ENCODE measurements at places on chromosomes 16 and 17.
A peak's percentile ranks its signal among the peaks of the same experiment; 100 is the strongest.

GRCh38 chr17:10757067-10757466 is 27.2 kb upstream of the TMEM220 start:
- DNase-seq, result no peak

- no peak for DNase-seq
Measured at GRCh38 chr16:76565542-76565941, 288.3 kb downstream of the CNTNAP4 start.

DNA sequence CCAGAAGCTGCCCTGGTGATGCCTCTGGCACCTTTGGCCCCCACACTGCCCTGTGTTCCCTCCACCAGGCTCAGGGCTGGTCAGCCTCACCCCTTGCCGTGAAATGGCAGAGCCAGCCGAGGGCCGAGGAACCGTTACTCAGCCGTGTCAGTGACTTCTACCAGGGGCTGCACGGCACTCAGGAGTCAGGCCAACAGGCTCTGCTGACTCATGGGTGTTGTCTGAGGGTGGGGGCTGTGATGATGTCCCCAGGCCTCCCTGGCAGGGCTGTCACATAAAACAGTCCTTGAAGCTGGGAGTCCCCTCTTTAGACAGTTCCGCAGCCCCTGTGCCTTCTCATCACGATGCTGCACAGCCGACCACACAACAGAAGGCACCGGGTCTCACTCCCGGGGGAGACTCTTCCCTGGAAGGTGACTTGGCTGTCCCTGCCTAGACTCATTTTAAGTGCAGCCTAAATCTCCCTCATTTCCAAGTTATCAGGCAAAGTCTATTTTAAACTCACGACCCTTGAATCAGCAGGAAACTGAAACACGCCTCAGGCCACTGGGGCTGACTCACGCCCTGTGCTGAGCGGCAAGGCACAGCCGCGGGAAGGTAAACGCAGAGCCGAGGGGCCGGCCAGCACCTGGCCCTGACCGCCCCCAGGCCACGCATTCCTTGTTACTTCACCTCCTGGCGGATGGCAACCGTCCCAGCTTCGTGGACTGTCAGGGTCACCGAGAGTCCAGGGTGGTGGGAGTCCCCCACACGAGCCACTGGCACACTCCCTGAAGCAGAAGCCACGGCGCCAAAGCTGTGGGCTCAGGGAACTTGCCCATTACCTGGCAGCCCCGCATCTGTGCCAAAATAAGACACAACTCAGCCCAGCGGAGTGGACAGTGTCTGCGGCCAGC is 102.6 kb downstream of the ZNF778 start:
- peak; percentile 59 for DNase-seq

DNA sequence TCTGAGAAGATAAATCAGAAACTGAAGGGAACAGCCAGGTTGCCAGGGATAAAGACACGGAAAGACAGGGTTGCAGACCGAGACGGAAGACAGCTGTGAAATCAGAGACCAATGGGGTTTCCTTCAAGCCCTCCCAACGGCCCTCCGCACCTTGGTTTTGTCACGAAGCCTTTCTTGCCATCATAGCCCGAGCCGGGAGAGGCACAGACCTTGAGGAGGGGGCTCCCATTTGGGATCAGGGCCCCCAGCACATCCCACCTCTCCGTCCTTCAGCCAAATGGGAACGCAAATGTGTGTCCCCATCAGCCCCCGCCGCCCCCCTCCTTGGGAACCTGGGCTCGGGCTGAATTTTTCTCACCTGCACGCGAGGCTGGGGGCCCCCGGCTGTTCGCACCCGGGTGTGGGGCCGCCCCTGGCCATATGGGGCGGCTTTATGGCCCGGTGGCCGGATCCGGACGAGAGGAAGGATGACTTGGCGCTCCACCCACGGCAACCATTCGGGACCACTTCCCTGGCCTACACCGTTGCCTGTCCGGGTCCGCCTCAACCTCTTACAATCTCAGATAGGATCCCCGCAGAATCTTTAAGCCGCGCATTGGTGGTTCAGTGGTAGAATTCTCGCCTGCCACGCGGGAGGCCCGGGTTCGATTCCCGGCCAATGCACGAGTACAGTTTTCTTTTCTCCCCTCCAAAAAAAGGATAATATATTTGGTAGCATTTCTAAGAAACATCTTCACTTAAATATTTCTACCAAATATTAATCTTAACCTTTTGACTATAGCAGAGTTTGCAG is 1.4 kb upstream of the HES7 start:
- DNase-seq, result peak; percentile 91

GRCh38 chr16:17612336-17612735 is 141.6 kb upstream of the XYLT1 start:
- no peak for DNase-seq

DNA sequence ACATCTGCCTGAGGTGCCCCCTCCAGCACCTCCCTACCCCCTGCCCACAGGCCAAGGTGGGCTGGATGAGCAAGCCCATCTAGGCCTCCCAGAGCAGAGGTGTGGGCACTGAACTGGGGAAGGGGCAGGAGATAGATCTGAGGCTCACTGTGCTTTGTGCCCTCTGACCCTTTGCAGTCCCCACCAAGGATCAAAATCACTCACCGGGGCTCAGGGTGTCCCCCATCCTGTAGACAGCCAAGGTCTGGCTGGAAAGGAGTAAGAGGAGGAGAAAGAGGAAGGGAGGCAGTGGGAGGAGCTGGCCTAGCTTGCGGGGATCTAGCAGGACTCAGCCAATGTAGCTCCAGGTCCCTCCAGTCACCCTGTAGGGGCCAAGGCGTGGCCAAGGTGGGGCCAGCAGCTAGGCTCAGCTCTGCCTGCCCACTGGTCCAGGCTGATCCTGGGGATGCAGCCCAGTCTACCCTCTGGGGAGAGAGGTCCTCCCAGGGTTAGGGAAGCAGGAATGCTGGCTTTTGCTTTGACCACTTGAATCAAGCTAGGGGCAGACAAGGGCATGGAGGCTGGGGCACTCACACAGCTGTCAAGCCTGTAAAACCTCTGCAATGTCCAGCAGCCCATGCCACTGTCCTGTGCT is 1.8 kb downstream of the SLC12A4 start:
- DNase-seq, result no peak

DNA sequence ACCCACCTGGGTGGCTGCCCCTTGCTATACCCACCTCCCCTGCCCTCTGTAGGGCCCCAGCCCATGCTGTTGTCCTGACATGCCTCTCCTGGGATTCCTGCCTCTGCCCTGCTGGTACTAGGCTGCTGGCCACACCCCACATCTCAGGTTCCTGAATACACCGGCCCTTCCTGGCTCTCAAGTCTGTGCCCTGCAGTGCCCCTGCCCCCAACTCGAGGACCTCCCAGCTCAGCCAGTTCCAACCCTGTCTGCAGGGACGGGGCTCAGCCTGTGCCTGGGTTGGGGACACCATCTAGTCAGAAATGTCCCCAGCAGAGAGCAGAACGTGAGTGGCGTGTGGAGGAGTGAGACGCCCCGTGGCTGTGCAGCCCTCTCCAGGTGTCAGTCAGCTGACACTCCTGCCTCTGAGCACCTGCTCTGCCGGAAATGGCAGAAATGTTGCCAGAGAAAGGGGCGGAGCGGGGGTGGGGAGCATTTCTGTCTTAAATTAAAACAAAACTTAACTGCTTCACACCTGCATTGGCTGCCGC is 28.7 kb downstream of the ACSF3 start:
- DNase-seq, result peak; percentile 49

DNA sequence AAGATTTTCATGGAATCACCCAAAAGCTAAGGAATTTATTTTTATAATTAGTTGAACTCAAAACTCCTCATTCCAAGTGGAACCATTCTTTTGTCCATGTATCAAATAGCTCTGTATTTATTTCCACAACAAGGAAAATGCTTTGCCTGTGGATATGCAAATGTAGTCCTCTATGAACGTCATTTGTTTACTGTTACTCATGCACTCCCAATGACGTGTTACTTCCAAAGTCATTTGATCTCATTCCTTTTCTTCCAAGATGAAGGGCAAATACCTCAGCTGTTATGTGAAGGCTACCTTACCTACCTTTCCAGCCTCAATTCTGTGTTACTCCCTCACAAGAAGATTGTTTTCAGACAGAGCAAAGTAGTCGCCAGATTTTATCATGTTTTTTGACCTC is 83.7 kb downstream of the ITFG1 start:
- no peak for DNase-seq

DNA sequence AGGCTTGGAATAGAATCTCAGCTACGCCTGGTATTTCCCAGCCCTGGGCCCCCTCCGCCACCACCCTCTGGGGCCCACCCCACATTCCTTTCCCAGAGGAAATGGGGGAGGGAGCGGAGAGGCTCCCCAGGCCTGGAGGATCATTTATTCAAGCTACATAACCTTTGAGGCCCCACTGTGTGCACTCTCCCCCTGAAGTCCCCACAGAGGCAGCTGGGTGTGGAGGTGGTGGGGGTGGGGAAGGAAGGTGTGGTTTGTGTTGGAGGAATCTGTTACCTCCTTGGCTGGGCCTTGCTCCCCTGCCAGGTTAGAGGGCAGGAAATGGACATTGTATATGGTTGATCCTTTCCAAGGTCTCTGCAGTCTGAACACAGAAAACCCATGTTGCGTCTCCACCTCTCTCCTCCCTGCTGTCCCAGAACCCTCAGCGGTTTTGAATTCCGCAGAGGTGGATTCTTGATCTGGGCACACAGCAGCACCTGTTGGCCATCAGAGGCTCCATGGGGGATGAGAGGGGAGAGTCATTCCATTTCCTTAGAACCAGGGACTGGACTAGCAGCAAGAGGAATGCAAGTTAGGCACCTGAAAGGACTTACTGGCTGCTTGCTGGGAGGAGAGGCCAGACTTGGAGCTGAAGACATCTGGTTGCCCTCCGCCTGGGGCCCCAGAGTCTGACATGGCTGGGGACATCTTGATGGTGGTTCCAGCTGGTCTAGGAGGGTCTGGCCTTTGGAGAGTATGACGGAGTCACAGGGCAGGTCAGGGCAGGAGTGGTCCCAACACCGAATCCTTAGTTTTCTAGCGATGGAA is 23.0 kb downstream of the ARHGAP23 start:
- DNase-seq, result no peak

DNA sequence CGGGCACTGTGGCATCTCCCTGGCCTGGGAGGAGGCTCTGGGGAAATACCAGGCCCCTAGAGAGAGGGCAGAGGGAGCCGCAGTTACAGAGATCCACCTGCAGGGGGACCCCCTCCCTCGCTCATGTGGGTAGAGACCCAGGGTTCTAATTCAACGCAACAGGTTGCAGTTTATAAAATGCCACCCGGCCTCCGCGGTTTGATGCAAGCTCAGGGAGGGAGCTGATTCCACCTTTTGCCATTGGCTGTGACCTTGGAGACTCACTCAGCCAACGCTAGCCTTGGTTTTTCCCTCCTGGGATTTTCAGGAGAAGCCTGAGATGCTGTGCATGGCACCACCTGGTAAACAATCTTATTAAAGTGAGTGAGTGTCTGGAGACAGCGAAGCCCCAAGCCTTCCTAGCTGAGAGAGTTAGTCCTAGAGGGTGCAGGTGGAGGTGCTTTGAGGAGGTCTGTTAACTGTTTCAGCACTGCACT is 12.1 kb downstream of the TTLL6 start:
- DNase-seq, result peak; percentile 76

DNA sequence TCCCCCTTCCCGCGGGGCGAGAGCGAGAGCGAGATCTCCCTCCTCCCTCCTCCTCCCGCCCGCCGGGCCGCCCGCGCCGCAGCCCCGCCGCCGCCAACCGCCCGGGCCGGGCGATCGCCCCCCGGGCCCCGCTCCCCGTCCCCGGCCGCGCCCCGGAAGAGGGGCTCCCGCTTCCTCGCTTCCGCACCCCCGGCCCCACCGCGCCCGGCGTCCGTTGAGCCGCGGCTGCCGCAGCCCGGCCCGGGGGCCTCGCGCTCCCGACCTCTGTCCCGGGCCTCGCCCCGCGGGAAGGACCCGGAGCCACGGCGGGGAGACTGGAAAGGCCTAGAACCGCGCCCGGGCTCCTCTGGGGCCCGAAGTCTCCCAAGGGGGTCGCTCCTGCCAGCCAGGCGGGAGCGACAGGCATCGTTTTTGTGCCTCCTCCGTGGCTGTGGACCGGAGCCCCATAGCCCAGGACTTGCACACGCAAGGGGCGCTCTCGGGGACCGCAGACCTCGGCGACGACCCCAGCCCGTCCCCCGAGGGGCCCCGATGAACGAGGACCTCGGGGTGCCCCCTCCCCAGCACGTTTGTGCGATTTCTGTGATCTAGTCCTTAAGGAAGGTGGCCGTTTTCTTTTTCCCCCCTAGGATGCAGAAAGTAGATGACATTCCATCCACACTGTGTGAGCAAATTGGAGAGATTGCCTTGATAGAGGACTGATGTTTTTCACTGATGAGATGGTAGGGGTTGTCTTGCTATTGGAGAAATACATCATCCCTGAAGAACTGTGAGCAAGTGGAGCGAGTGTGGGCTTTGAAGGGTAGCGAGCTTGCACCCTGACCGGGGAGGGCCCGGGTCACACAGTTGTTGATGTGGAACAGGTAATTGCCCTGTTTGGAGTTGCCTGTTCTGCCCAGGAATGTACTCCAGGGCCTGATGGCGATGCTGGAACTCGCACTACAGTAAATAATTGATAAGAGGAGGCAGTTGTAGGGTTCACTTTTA is 611 bp downstream of the BANP start:
- DNase-seq, result peak; percentile 29

GRCh38 chr16:55357241-55357640 is 33.2 kb downstream of the IRX6 start:
- DNase-seq, result no peak

DNA sequence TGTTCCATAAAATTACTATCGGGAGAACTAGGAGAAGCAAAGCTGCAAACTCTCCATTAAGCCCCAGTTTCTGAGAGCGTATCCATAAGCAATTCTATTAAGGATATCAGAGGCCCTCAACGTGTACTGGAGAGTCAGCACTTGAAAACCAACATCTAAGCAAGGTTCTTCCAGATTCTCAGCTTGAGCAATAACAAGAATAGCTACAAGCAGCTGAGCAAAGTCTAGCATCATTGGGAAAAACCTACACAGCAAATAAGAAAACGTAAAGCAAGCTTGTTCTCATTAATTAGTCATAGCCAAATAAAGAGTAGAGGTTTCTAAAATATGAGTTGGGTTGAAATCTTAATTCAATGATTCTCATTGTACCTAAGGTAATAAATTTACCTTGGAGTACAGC is 26.9 kb upstream of the COX10 start:
- DNase-seq, result no peak

- no peak for DNase-seq
Measured at GRCh38 chr17:32103476-32104113, 38.7 kb upstream of the RHOT1 start.

DNA sequence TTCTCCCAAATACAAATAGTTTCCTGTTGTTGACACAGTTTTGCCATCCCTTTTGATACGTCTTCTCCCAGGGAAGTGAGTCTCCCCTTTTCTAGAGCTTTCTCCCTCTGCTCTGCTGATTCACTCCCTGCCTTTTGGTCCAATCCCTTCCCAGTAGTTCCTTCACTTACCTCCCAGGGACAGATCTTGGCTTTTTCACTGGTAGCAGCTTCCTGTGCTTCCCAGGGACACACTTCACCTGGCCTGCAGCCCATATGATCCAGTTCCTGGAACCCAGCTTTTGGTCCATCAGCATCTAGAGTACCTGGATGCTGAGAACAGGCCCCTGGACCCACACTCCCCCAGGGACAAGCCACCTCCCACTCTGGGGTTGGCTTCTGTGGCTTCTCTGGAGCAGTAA is 15.8 kb downstream of the GPR179 start:
- no peak for DNase-seq

Measured in stimulated activated CD4-positive, alpha-beta T cell treated with anti-CD3 and anti-CD28 coated beads, Interleukin-4, amount 100 ng/mL, for 24 hours (primary cell).